Stimulated activated CD4-positive, alpha-beta T cell treated with anti-CD3 and anti-CD28 coated beads, Interleukin-1b, Interleukin-23, amount 100 ng/mL, for 24 hours (primary cell): ENCODE measurements at places on chromosomes 1 and 21.

DNA sequence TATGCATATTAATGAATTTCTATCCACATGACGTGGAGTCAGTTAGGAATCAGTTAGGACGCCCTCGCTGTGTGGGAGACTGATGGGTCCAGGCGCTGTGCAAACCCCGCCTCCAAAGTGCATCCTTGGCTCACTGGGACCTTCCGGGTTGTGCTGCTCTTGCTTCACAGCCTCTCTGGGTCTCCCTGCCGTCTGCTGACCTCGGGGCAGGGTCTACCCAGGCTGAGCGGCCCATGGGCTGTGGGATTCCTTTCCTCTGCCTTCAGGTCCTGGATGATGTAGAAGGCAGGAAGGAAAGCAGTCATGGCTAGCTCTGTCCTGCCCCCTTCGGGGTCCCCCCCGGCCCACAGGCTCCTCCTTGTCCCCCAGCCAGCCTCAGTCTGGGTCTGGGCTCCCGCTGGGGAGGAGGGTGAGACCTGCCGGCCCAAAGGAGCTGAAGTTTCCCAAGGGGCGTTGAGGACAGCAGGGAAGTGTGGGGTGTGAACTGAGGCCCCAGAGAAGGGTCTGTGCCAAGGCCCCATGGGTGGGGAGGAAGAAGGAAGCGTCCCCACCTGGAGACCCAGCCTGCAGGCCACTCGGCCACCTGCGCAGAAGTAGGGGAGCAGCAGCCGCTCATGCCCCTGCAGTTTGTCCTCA, 24.6 kb upstream of the CDK11A start:
- no peak for DNase-seq

GRCh38 chr1:166730299-166730888, 108.9 kb upstream of the POGK start:
- no peak for DNase-seq

- DNase-seq = peak; percentile 10
These were observed 90.0 kb downstream of the GRIK1 start for GRCh38 chr21:29849735-29850176.

DNA sequence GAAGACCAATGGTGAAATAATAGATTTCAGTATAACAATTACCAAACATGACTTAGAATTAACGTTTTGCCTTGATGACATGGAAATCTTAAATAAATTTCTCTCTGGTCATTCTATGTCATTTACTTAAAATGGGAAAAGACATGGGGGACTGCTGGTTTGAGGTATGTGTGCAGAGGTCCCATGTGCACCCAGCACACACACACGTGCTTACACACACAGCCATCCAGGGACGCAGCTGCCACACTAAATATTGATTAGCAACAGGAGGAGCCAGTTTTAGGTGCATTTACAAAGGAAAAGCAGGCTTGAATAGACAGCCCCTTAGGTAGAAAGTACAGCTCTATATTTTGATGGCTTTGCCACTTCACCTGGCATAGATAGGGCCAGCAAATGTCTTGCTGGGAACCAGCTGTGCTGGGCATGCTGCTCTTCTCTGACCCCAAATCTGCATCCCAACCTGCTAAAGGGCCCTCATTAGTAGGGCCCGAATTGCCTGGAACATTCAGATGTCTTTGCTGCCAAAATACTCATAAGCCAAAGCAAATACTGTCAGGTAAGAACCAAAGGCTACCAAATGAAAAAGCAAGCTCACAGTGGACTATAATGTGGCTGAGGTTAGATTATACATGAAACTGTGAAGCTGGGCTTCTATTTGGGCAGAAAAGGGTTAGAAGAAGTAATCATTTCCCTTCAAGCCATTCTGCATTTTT, 399.9 kb downstream of the HHAT start:
- DNase-seq = no peak

DNA sequence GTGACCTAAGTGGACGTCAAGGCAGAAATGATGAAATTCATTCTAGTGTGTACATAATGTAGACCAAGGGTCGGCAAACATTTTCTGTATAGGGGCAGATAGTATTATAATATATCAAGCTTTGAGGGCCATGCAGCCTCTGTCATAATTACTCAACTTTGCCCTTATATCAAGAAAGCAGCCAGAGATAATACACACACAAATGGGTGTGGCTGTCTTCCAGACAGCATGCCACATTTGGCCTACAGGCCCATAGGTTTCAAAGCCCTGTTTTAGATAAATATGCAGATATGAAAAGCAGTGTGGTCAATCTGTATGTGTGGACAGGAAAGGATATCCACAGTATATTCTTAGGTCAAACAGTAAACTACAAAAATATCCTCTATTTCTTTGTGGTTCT, 320.1 kb upstream of the FMN2 start:
- no peak for DNase-seq
